ENCODE measurements at places on chromosomes 5 and 9.

- DNase-seq, result no peak
Observed at GRCh38 chr5:176624938-176625337, 5.4 kb downstream of the SNCB start.

- DNase-seq, result no peak
Observed at GRCh38 chr9:91522481-91522880, 98.8 kb upstream of the NFIL3 start.

DNA sequence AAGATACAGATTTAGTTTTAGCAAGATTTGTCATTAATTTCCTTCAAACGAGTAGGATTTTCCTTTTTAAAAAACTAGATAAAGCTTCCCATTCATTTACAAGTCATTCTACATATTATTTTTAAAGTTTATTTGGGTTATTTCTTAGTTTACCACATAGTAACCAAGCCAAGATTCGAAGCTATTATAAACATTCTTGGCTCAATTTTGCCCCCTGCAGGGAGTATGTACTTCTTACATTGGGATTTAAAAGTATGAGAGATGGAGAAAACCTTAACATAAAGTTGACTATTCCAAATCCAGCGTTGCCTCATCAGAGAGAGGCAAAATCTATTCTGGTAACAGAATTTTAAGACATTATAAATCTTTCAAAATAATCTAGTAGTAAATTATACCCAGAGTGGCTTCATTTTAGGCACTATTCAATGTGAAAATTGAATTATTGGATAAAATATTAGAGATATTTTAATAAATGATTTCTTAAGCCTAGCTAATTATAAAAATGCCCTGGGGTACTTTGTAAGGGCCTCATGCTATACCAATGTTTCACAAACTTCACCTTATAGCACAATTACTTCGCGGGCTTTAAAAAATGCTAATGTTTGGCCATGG is 39.1 kb downstream of the FBN2 start:
- DNase-seq, result peak; percentile 10

DNA sequence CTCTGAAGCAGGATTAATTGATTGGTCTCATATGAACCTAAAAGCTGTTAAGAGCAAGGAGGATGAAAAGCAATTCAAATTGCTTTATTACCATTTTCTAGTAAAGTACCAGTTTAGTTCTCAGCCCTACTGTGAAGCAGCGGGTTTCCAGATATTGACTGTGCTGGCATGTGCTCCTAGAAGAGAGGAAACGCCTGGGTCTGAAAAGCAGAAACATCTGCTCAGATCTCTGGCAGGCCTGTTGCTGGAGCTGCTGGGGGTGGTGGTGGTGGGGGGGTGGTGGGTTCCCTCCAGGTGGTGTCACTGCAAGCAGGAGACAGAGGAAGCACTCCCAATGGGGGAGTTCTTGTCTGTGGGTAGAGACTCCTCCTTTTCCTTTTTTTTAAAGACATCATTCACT is 105.5 kb upstream of the ZNF462 start:
- no peak for DNase-seq

DNA sequence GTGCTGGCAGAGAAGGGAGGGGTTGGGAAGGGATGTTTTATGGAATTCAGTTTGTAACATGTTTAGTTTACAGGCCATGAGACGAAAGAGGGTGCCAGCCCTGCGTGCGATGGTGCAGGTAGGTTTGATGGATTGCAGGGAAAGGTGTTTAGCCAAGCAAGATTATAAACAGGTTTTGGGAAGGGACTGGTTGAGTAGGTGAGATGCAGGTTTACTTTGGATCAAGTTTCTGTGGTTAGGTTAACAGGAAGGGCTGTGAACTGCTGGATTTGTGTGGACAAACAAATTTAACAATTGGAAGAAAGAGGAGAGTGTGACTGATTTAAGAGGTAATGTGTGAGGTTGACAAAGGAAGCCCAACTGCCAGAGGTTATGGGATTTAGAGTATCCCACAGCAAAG is 32.6 kb upstream of the GPX3 start:
- no peak for DNase-seq

GRCh38 chr5:31186672-31187267 is 6.7 kb upstream of the CDH6 start:
- peak; percentile 31 for DNase-seq

GRCh38 chr5:131068076-131068475 is 97.0 kb downstream of the HINT1 start:
- DNase-seq, result no peak

DNA sequence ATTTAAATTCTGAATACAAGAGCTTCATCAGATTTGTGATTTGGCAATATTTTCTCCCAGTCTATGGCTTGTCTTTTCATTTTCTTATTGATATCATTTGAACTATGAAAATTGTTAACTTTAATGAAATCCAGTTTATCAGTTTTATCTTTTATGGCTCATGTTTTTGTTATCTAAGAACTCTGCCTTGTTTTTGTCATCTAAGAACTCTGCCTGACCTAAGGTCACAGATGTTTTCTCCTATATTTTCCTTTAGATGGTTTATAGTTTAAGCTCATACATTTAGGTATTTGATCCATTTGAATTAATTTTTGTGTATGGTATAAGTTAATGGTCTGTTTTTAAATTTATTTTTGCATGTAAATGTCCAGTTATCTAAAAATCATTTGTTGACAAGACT is 52.9 kb downstream of the NIPBL start:
- DNase-seq, result no peak

- DNase-seq, result no peak
Observed at GRCh38 chr5:150642991-150643710, 2.7 kb downstream of the SYNPO start.

DNA sequence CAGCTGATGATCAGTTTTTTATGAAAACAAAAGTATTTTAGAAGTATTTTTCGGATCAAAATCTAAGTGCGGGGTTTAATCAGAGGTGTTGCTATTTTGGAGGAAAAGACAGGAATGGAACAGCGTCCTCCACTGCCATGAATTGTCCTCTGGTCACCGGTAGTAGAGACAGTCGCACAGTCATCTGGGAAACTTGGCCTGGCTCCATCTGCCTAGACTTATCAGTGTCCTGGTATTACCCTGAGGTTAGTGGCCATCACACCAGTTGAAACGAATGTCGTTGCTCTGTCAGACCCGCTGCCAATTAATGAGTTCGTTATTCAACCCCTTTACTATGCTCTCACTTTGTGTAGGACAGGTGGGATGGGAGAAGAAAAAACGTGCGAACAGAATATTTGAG is 8.2 kb downstream of the TLX3 start:
- no peak for DNase-seq

DNA sequence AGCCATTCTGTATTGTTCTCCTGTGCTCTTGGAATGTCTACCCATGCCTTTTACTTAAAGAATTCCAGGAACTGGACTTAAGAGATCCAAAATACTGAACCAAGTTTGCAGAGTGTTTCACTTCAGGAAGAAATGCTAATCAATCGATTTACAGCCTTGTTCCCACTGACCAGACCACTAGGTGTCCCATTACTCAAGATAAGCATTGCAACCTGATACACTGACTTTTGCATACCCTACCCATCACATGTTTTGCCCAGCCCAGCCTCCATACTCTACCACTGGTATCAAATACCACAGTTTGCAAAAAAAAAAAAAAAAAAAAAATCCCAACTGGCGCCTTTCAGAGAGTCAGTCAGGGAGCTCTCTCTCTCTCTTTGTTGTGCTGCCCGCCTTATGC is 550.8 kb downstream of the CDH9 start:
- DNase-seq, result no peak

DNA sequence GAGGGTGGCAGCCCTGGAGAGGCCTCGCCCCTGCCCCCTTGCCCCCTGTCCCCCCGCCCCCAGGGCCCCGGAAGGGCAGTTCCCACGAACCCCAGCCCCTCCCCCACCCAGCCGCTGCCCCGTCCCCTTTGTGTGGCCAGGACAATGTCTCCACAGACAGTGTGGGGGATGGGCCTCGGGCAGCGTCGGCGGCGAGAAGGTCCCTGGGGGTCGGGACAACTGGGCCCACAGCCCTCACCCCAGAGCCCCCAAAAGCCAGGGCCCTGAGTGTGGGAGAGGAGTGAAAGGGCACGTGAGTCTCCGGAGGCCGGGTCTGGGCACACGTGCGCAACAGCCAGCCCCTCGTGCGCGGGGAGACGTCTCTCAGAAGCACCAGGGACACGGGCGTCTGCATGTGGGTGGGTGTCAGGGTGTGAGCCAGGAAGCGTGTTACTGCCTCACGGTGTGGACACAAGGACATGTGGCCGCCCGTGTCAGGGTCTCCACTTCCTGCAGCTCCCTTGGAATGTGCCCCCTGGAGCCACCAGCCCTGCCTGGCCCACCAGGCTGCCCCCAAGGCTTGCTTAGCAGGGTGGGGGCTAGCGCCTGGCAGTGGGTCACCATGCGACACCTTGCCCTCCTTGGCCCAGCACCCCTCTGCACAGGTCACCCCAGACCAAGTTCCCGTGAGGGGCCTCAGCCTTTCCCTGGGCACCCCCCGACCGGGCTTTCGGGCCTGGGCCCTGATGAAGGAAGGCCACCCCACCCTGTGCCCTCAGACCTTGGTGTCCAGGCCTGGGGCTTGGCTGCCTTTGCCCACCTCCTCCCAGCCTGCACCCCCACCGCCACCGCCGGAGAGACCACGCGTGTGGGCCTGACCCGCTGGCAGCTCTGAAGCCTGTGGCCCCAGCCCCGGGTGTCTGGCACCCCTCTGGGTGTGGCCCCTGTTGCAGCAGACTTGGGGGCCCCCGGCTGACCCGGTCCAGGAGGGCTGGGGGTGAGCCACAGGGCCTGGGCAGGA is 12.8 kb upstream of the NRARP start:
- DNase-seq, result no peak

- DNase-seq, result no peak
Observed at GRCh38 chr9:90873422-90873821, 71.8 kb downstream of the SYK start.

GRCh38 chr5:77946381-77947040 is 170.4 kb upstream of the TBCA start:
- no peak for DNase-seq

GRCh38 chr9:105950894-105951293 is 256.6 kb downstream of the TMEM38B start:
- no peak for DNase-seq

DNA sequence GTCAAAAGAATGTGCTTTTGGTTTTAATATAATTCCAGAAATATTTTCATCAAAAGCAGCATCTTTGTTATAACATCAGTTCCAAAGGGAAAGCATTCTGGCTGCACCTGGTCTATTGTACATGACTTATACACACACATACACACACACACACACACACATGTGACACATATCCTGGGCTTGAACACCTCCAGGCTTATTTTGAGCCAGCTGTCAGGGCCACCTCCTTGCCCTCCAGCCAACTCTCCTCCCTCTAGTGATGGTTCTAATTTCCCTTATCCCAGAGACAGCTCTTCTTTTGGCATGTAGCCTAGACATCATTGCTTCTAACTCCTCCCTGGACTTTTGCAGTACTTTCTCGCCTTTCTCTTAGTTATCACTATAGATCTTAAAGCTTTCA is 115.0 kb downstream of the PIK3R1 start:
- DNase-seq, result no peak

- DNase-seq, result no peak
Observed at GRCh38 chr5:172632346-172633092, 8.5 kb upstream of the NEURL1B start.

GRCh38 chr5:179313849-179314521 is 31.3 kb downstream of the ADAMTS2 start:
- peak; percentile 59 for DNase-seq

GRCh38 chr5:123545506-123545905 is 33.5 kb downstream of the CSNK1G3 start:
- DNase-seq, result no peak

DNA sequence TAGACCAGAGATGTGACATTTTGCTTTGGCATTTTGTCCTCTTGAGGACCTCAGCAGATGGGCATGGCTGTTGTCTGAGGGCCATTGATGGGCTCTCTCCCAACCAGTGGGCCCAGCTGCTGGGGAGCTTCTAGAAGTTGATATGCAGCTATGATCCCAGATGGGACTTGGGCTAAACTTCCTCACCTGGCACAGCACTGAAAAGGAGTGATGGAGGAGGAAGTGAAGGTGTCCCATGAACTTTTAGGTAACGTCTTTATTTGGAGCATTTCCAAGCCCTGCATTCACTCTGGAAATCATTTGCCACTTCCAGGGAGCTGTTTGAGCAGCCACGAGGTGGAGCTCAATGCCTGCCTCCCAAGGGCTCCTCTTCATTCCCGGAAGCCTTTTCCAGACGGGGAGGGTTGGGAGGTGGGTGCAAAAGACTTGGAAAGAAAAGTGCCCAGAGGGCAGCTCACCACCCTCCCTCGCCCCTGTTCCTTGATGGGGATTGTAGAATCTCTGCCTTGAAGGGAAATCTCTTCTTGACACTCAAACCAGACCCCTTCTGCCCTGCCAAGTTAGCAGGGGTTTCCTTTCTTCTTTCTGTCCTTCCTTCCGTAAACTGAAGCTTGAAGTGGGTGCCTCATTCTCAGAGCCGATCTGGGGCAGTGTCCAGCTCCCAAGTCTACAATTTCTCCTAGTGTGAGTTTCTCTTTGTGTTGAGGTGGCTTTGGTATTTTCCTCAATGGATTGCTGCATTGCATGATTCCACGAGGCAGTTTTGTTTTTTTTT is 18.1 kb upstream of the NEUROG1 start:
- DNase-seq, result peak; percentile 7

DNA sequence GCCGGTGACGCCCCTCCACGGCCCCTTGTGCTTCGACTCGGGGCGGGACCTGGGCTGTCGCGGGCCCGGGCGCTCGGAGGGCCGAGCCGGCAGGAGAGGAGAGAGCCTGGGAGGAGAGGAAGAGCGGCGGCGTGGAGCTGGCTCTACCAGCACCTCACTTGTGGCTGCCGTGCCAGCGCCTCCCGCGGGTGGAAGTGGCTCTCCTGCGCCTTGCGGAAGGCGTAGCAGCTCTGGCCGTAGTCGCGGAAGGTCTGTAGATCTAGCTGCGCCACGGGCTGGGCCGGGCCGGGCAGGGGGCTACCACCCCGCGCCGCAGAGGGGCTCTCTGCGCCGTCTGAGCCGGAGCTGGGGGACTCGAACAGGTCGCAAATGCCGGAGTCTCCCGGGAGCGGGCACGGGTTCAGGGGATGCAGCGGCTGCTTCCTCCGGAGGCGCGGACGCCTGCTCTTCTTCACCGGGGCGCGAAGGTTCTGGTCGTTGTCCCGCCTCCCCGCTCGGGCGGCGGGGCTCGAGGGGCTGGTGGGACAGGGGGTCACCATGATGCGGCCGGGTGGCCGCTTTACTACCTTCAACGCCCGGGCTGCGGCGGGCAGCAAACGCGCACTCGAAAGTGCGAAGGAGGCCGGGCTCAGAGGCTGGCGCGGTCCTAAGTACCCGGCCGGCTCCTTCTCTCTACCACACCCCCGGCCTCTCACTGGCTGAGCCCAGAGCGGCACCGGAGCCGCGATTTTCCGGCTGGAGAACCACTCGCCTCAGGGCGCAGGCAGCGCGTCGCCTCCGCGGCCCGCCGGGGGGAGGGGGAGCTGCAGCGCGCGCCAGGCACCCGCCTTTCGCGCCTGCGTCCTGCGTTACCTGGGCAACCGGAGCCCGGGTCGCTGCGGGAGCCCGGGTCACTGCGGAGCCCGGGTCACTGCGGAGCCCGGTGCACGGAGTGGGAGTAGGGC is at the start of gene CCNO:
Gene CCNO, minus strand, starts transcription at position 624 of the 944 bp plus-strand sequence. Its CDS starts 85 bp downstream, at position 539.
- DNase-seq, result peak; percentile 48

GRCh38 chr5:84622461-84622860 is 237.8 kb upstream of the EDIL3 start:
- no peak for DNase-seq
